ENCODE measurements at places on chromosomes 5 and 9.

- peak; percentile 63 for DNase-seq
These were observed 137.8 kb downstream of the CEP120 start for GRCh38 chr5:123285122-123286023.

GRCh38 chr5:350355-350754 is 28.8 kb downstream of the AHRR start:
- DNase-seq = peak; percentile 42

DNA sequence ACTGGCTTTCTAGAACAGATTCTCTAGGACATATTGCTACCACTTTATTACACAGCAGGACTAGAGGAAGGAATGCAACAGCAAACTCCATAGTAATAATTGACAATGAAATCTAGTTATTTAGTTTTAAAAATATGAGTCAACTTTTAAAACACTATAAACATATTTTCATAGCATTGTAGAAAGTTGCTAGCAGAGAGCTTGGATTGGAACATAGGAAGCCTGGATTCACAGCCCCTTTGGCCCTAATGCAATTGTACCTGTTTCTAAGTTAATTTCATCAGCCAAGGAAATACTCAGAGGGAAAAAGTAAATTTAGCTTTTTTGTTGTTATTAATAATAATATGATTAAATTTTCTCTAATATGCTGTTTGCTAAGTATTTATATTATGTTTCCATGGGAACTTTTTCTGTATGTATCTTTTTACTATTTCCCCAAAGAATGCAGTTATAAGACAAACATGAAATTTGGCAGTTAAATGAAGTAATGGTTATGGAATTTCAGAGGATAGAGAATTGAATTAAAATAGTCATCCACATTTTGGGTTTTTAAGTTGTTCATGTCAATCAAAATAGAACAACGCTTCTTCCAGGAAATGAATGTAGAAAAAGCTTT is 45.6 kb downstream of the VCAN start:
- no peak for DNase-seq

DNA sequence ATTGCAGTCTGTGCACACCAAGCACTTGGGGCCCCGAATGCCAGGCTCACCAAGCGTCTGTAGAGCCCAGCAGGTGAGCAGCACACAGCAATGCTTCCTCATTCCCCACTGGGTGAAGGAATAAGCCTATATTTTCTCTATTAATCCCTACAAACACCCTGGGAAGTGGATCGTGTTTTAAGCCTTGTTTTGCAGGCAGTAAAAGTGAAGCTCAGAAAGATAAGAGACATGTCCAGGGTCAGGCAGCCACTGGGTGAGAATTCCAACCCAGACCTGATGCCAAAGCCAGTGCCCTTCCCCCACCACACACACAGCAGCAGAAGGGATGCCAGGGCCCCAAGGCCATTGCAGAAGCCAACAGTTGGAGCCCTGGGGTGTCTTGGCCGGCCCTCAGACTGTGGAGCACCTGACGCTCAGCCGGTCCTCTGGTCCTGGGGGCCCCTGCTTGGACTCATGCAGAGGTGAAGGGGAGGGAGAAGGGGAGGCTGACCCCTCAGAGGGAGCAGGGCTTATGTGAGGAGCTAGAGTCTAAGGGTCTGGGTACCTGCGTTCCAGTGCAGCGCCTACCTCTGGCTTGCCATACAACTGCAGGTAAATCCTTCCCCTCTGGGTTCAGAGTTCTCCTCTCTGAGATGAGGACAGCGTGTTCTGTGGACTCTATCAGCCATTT is 26.3 kb upstream of the SYNPO start:
- no peak for DNase-seq

DNA sequence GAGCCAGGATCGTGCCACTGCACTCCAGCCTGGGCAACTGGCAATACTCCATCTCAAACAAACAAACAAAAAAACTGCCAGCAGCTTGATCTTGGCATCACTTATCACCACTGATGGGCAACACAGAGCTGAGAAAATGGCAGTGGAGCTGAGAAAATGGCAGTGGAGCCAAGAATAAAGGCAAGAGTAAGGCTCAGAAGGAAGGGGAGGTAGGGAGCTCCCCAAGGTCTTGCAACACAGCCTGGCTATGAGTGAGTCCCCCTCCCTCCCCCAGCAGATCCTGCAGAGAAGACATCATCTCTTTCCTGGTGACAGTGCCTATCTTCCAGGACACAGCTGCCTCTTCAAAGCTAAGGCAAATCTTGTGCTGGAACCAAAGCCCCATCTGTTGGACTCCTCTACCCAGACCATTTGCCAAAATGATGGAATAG is 70.3 kb downstream of the UGCG start:
- DNase-seq = no peak

DNA sequence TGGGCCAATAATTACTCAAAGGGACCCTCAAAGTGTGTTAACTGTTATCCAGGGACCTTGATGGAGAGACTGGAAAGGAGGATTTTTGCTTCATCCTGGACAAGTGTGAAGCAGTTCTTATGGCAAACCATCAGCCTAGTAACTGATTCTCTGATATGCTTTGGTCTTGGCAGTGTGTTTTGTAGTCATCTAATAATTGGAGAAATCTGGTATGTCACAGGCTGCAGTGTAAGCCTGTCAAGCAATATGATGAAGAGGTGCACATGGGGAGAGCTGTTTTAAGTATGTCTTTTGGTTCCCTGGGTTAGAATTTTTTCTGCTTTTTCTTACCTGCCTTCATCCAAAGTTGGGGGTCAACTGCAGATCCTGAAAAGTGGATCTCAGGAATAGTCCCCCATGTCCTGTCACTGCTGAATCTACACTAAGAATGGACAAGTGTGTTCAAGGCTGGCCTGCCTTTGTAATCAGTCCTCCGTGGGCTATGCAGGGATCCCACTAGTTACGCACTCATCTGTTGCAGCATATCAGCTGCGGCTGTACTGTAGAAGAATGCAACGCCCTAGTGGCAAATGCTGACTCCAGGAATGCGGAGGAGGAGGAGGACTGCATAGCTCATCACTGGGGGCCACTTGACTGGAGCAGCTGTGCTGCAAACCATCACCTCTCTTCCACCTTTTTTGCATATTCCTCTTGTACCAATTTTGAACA is 1.9 kb downstream of the SPTAN1 start:
- DNase-seq = peak; percentile 37

- no peak for DNase-seq
These were observed 179.1 kb downstream of the FGF1 start for GRCh38 chr5:142506756-142507155.

GRCh38 chr9:745761-746380 is 95.6 kb upstream of the DMRT1 start:
- DNase-seq = no peak

DNA sequence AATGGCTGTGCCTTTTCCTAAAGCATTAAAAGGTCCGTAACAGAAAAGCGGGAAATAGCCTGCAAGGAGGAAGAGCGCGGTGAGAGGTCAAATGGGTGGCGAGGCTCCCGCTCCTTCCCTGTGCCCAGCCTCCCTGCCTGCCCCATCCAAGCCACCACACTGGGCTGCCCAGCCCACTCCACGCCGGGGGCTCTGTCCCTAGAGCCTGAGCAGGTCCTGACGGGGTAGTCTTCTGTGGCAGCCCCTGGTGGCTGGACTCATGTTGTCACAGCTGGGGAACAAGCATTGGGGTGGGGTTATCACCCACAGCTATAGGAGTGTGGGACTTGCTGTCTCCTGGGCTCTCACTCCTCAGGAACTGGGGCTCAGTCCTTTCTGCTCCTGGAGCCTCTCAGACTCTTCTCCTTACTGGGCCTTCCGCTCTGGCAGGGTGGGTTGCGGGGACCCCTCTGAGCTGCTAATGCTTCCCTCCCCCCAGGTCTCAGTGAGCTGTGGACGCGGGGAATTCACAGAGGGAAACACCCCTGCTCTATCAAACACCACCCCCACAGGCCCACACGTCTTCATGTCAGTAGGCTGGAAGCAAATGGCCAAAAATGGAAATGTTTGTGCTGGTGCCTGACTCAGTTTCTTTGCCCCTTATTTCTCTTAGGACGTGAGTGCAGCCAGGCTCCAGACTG is 152.4 kb upstream of the PHYKPL start:
- peak; percentile 55 for DNase-seq

GRCh38 chr9:137113385-137114159 is 961 bp downstream of the DPP7 start:
- DNase-seq = peak; percentile 76

DNA sequence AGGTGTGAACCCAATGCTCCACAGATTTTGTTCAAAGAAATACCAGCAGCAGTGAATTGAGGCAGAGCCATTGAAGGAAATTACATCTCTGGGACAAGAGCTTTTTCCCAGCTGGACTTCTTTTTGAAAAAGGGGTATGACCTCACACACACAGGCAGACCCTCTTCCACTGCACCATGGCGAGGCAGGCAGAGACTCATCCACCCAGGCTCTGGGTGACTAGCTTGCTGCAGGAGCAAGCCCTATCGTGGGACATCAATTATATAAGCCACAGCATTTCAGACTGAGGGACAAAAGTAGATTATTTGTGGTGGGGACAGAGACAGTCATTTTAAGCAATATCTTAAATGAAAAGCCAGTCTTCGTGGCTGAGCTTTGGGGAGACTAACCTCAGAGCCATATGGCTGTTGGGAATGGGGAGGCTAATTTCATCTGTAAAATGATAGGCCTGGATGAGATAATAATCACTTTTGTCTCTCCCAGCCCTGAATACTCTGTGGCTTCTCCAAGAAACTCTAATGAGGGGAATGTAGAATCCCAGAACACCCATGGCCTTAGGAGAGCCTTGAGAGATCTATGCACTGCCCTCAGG is 113.1 kb upstream of the TNC start:
- no peak for DNase-seq

- DNase-seq = no peak
These were observed 61.2 kb downstream of the FYB1 start for GRCh38 chr5:39158127-39158593.

DNA sequence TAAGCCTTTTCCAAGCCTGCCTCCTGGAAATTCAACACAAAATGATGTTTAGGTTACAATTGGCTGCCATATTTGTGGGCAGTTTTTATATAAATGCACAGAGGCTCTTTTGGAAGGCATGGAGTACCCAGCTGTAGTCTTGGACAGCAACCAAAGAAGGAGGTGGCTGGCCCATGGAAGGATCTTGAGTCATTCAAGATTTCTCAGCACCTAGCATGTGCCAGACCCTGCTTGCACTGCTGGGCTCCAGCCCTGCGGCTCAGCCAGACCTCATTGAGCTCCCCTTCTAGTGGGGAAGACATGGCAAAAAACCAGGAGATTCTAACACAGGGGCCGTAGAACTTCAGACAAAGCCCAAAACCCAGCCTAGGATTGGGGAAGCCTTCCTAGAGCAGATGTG is 22.1 kb downstream of the JADE2 start:
- no peak for DNase-seq

- no peak for DNase-seq
These were observed 38.8 kb downstream of the PCA3 start for GRCh38 chr9:76803083-76803482.

GRCh38 chr9:73114958-73115357 is 36.7 kb upstream of the ANXA1 start:
- DNase-seq = no peak

DNA sequence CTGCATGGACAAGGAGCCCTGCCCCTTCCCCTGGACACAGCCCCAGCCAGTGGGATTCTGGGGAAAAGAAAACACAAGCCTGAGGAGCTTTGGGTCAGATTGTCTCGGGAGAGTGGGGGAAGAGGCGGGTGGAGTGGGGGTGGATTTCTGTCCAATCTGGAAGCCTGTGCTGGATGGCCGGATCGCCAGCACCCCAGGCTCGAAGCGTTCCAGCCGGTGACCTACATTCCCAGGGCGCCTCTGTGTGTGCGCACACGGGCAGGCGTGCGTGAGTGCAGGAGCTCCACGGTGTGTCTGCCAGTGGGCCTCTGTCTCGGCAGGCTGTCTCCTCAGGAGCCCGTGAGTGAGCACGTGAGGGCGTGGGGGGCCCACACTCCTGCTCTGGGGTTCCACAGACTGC is 74.3 kb upstream of the DAB2IP start:
- peak; percentile 66 for DNase-seq

DNA sequence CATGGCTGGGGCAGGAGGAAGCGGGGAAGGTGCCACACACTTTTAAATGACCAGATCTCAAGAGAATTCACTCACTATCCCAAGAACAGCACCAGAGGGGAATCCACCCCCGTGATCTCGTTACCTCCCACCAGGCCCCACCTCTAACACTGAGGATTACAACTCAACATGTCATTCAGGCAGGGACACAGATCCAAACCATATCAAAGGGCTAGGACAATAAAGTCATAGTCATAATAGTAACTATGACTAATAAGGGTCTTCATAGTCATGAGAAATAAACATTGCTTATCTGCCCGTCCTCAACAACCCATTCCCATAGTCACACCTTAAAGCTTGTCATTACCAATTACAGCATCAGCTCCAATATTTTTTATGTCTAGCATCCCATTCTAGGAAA is 65.3 kb upstream of the SMC2 start:
- no peak for DNase-seq

DNA sequence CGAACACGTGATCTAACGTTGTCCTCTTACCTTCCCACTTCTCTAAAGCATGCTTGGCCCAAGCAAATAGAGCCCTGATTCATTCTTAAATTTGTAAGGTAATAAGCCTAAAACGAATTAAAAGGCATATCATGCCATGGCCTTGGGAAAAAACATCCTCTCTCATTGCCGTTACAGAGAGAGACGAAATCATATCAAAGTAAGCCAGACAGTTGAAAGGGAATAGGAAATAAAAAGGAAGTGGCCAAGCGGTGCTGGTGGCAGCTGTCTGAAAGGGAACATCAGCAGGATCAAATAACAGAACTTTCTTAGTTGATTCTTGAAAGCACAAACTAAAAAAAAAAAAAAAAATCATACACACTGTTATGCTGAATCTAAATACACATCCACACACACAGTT is 49.1 kb upstream of the CDH6 start:
- DNase-seq = no peak

GRCh38 chr9:34179213-34180136 is 632 bp downstream of the UBAP1 start:
- DNase-seq = peak; percentile 91

GRCh38 chr5:18111906-18112465 is 477.7 kb downstream of the TAF11L14 start:
- DNase-seq = no peak

- DNase-seq = no peak
These were observed 50.7 kb downstream of the DOCK8 start for GRCh38 chr9:265209-265870.

- DNase-seq = peak; percentile 32
These were observed 525 bp upstream of the DAPK1 start for GRCh38 chr9:87497080-87497603.

GRCh38 chr9:116656977-116657376 is 30.1 kb upstream of the TRIM32 start:
- DNase-seq = no peak

DNA sequence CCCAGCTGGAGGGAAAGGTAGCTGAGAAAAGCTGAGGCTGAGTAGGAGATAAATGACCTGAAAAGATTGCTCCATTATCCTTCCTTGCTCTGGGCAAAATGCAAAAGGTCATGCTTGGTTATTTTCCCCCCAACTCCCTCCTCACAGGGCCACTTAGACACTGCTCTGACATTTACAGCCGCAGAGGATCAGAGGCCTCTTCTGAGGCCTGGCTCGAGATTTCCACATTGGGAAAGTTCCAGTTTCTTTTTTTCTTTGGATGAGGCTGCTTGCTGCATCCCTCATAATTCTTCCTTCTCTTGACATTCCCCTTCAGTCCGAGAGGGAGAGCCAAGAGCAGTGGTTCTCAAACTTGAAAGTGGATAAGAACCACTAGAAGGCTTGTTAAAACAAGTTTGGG is 60.1 kb upstream of the HSPA9 start:
- DNase-seq = no peak

GRCh38 chr5:65043843-65044359 is 275.2 kb downstream of the CWC27 start:
- no peak for DNase-seq

Data from SK-N-SH (cell line).